ENCODE measurements at places on chromosomes 16 and 17.
A peak's percentile ranks its signal among the peaks of the same experiment; 100 is the strongest.

DNA sequence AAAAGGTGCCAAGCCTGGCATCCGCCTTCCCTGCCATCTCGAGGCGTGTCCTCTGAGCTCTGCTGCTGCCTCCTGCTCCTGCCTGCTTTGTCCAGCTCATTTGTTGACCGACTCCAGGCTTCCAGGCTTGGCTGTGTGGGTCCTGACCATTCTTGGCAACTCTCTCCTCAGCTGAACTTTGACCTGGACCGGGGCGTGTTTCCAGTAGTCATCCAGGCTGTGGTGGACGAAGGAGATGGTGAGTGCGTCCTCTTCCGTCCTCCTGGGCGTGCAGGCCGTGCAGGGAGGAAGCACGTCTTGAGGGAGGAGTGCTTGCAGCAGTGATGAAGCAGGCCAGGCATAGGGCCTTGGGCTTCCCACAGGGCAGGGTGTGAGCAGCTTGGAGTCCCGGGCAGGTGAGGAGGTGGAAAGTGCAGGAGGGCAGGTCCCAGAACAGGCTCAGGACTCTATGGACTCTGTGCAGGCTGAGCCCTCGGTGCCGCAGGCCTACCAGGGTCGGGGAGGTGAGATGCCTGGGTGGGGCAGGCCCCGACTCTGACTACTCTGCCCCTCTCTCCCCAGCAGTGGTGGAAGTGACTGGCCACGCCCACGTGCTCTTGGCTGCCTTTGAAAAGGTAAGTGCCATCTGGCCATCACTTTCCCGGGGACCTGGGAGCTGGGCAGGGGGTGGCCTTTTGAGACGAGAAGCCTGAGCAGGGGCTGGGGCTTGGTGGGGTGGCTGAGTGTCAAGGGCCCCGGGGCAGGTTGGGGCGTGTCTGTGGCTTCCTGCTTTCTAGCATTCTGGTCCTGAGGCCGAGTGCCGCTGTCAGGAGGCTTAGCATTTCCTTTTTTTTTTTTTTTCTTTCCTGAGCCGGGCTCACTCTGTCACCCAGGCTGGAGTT, 28.6 kb upstream of the NUDT16L1 start:
- DNase-seq = no peak

GRCh38 chr16:70294385-70295025, 4.5 kb upstream of the DDX19B start:
- DNase-seq = no peak

DNA sequence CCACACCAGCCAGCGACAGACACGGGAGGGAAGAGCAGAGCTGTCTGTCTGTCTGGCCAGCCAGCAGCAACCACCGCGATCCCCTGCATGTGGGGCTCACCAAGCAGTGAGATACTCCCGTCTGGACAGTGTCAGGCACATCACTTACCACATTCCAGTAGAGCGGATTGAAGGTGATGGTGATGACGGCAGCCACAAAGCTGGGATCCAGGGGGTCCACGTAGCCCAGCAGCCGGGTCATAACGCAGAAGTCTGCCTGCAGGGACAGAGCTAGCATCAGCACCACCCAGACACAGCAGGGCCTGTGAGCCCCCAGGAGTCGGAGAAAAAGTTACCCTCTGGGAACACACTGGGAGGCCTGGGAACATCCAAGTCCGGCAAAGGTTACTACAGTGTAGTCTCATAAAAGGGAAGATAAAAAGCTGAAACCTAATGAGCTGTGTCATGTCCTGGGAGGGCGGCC, 14.7 kb downstream of the PEMT start:
- DNase-seq = no peak

- no peak for DNase-seq
These were observed 18.0 kb downstream of the ITGAM start for GRCh38 chr16:31277659-31278260.

DNA sequence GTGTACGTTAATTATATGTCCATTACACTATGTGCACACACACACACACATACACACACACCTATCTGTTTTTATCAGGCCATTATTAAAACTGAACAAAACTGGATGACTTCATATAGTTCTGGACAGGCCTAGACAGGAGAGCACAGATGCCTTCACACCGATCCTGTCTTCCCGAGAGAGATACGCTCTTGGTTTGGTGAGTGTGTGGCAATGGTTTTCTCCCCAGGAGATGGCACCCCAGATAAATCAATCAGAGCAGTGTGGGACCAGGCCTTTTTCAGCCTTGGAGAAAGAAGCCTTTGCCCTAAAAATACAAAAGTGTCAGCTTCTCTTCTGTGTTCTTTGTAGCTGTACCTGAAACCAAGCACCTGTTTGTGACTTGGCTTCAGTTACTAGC, 83.7 kb downstream of the CPPED1 start:
- no peak for DNase-seq

GRCh38 chr16:84220851-84221250, 19.0 kb downstream of the KCNG4 start:
- peak; percentile 60 for DNase-seq

DNA sequence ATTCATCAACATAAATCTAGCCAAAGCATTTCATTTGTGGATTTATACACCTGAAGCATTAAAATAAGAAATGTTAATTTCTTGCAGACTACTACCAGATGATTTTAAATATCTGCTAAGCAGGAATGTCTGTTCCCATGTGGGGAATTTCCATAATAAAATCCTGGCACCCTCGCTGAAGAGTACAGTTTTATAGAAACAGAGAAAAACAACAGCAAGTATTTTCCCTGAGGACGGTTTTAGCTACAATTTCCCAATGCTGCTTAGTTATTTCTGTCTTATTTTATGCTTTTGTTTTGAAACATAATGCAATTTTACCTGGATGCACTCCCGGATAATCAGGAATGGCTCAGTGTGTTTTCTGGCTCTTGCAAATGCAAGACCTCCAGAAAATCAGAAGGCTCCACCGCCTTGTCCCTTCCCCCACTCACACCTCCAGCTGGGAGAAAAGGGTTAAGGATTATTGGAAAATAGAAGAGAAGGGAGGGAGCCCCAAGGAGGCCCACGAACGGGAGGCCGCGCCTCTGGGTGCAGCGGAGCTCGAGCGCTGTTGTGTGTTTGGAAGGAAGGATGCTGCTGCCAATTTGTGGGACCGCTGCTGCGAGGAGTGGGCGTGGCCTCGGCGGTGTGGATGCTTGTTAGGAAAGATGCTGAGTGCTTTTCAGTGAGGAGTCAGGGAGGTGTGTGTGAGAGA, at the start of gene CNTNAP4:
CNTNAP4 (plus strand) TSS at position 657 of the 694 bp plus-strand sequence. CDS start 262 bp downstream, outside the sequence.
- no peak for DNase-seq

GRCh38 chr17:79664930-79665737, 54.3 kb upstream of the RBFOX3 start:
- no peak for DNase-seq

GRCh38 chr17:82603981-82604448, 44.2 kb downstream of the WDR45B start:
- peak; percentile 80 for DNase-seq

- DNase-seq = no peak
These were observed 21.0 kb upstream of the AGRP start for GRCh38 chr16:67504031-67505021.

- DNase-seq = peak; percentile 81
These were observed 13.0 kb downstream of the CDH13 start for GRCh38 chr16:82639666-82640336.

GRCh38 chr16:50448981-50449380, 80.2 kb upstream of the BRD7 start:
- DNase-seq = no peak

GRCh38 chr16:68898026-68898425, 54.7 kb downstream of the TANGO6 start:
- DNase-seq = no peak

DNA sequence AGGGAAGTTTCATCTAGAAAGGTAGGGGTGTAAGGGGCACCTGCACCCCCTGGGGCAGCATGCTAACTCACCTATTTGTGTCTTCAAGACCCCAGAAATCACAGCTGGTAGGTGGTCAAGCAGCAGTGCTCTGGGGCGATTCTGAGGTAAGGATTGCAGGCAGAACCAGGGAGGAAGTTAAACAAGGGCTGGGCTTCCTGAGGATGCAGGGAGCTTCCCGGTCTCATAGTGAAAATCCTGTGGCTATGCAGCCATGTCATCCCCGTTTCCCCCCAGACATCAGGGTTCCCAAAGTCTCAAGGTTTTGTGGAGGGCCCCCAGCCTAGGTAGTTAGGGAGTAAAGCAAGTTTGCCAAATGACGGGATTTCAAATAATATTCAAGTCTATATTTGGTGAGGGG, 78.5 kb downstream of the C16orf78 start:
- DNase-seq = no peak

Measured in brain microvascular endothelial cell (primary cell).